ENCODE measurements at places on chromosomes 12 and 14. TPM values are rescaled to one million over a fixed set of nuclear protein-coding genes. Genes with fewer than 3 reads are reported as not detected.

- no peak for DNase-seq
These were observed 35.8 kb downstream of the GRIN2B start for GRCh38 chr12:13945641-13946040.

GRCh38 chr12:124608450-124608870 lies 41.0 kb upstream of the NCOR2 start:
- DNase-seq: no peak

GRCh38 chr12:47913081-47913480 lies 8.3 kb upstream of the VDR start:
- DNase-seq: no peak

GRCh38 chr14:95545515-95546168 lies 10.8 kb downstream of the GLRX5 start:
- DNase-seq: no peak

GRCh38 chr12:27460471-27460978 lies 14.0 kb downstream of the SMCO2 start:
- DNase-seq: no peak

DNA sequence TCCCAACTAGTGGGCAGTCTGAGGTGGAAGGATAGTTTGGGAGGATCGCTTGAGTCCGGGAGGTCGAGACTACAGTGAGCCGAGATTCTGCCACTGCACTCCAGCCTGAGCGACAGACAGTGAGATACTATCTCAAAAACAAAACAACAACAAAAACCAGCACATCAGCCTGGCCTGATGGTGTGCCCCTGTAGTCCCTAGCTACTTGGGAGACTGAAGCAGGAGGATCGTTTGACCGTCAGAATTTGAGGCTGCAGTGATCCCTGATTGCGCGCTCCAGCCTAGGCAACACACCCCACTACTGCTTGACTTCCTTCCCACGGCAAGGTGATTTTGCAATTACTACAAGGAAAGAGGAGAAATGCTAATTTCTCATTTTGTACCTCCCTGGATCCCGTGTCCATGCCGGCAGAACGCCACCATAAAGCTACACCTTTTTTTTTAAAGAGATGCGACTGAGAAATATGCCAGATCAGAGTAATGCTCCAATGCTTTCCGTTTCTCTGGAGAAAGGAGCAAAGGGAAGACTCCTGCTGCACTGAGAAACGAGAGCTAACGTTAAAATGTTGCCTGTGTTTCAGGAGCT lies 672 bp upstream of the SCFD1 start:
- peak; percentile 7 for DNase-seq

GRCh38 chr12:6118891-6119568 lies 5.4 kb downstream of the VWF start:
- DNase-seq: no peak

- no peak for DNase-seq
These were observed 90.1 kb upstream of the DACT1 start for GRCh38 chr14:58547649-58548048.

GRCh38 chr12:106107566-106107965 lies 31.2 kb downstream of the NUAK1 start:
- no peak for DNase-seq

DNA sequence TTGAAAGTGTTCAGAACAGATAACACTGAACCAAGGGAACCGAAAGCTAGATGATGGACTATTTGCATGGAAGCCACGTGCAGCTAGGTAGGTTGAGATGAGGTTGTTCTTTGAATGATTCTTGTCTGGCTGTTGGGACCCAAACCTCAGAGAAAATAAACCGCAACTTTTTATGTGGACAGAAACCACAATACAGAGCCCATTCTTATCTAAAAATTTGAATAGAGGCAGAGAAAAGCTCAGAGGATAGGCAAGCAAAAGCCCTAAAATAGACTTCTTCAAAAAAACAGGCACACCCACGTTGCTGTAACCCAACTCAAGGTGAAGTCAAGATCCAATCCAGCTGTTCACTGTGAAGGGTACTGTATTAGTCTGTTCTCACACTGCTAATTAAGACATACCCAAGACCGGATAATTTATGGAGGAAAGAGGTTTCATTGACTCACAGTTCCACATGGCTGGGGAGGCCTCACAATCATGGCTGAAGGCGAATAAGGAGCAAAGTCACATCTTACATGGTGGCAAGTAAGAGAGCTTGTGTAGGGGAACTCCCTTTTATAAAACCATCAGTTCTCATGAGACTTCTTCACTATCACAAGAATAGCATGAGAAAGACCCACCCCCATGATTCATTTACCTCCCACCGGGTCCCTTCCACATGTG lies 353.8 kb downstream of the AACS start:
- DNase-seq: no peak

DNA sequence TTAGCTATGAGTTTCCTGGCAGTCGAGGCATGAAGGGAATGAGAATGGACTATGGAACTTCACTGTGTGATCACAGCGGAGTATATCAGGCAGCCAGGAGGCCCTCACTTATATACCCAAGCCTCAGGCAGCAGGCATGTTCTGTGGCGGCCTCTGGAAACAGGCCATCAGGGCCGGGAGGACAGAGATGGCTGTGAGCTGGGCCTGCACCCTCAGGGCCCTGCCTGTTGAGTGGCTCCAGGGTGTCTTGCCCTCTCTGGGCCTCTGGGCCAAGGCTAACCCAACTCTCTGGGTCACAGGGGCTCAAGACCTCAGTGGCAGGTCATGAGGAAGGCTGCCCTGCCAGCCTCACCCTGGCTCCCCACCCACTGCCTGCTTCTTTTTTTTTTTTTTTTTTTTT lies 33.9 kb upstream of the RCOR1 start:
- DNase-seq: no peak

- DNase-seq: no peak
These were observed 303.5 kb upstream of the SFSWAP start for GRCh38 chr12:131407221-131408035.

DNA sequence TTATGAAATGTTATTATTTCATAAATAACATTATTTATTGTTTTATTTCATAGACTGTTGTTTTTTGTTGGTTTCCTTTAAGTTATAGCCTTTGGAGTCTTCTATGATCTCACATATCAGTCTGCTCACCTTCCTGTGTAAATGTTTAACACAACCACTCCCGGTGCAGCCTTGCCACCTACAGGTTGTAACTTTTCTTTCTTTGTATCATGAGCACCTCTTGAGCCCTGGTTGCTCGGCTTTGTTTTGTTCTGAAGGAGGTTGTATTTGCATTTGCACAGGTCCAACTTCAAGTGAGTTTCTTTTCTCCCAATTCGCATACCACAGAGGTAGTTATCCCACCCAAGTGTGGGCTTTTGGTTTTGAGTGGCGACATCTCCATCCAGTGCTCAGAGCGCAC lies 121.4 kb downstream of the SLC15A4 start:
- no peak for DNase-seq

GRCh38 chr12:111529424-111530368 lies 69.4 kb downstream of the ATXN2 start:
- peak; percentile 66 for DNase-seq

- DNase-seq: no peak
These were observed 1201.4 kb upstream of the TMEM132C start for GRCh38 chr12:127065595-127065994.

- DNase-seq: no peak
These were observed 751.8 kb downstream of the GALC start for GRCh38 chr14:87241018-87241768.

- peak; percentile 74 for DNase-seq
These were observed 479 bp downstream of the KDM5A start for GRCh38 chr12:388541-389141.

- DNase-seq: no peak
These were observed 46.4 kb downstream of the ZFYVE21 start for GRCh38 chr14:103762036-103762435.

DNA sequence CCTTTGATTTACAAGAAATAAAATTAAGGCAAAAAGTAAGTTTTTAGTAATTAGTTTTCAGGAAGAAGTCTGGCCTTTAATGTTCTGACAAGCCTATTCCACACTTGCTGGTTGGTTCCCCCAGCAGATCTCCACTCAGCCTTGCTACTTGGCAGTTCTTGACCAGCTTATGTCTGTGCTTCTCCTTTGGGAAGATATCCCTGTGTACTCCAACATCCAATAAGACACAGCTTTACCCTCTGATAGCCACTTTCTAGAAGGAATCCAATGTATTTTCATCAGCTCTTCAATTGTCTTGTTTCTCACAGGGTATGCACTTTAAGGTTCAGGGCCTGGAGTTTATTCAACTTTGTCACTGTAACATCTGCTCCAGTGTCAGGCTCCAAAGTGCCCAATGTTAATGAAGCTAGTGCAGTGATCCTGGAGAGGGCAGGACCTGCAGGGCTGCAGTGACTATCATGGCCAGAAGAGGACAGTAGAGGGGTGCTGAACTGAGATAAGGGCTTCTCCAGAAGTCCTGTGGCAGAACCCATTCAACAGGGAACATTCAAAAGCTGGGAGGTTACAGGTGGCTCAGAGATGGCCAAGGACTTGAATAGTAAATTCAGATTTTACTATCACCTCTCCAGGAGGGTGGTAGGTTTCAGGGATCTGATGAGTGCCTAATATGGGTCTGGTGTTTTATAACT lies 22.9 kb downstream of the JKAMP start:
- DNase-seq: peak; percentile 79

GRCh38 chr12:57134949-57135348 lies 6.7 kb downstream of the LRP1 start:
- no peak for DNase-seq

GRCh38 chr14:91862417-91862816 lies 4.9 kb downstream of the TC2N start:
- no peak for DNase-seq

DNA sequence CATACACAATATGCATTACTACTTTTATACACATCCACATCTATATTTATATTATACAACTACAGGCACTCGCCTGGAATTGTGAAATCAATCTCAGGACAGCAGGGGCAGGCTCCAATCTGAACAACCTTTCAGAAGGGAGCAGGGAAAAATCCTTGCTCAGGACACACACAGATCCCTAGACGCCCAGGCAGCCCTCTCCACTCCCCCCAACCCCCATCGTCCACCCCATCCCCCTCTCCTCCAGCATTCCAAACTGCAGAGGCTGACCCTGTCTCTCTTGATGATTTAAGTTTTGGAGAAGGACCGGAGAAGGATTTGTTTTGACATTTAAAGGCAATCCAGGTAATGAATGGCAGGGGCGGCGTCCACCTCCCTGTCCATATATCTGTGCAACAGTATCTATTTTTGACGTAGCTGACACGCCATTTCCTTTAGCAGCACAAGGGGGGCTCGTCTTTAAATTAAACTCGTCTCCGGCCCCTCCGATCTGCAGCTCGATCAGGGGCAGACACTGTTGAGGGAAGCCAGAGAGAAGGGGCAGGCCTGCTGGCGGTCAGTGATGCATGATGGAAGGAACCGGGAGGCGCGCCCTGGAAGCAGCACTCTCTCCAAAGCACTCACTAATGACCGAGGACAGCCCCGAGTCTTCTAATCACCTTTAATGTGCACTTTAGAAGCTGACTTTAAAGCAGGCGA lies 95.0 kb upstream of the TBX5 start:
- DNase-seq: peak; percentile 63

DNA sequence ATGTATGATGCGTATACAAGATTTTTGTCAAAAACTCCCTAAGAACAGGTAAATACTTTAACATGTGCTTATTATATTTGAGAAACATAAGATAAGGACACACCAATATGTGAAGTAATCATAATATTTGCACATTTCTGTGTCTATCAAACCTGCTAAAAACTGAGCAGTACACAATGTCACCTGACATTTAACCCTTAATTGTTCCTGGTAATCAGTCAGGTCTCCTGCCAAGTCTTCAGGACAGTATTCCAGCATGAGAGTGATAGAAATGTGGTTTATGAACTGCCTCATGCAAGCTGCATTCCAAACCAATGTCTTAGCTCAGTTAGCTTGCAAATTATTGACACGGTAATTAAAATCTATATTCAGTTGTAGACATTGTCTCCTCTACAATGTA lies 4.2 kb downstream of the SOX5 start:
- DNase-seq: no peak

DNA sequence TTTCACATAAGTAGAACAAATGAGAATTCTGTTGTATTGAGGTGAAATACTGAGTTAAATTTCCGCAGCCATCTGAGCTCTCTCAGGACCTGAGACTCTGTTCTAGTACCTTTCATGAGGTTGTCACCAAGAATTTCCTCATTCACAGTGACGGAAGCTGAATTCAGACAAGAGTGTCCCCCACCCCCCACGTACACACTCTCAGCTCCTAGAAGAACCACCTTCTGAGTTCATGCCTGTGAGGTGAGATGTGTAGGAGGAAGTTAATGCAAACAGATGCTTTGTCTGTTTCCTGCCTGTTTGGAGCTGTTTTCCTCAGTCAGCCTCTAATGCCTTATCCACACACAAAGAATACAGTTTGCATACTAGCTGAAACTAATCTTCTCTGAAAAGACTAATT lies 18.2 kb downstream of the BICDL1 start:
- peak; percentile 5 for DNase-seq

DNA sequence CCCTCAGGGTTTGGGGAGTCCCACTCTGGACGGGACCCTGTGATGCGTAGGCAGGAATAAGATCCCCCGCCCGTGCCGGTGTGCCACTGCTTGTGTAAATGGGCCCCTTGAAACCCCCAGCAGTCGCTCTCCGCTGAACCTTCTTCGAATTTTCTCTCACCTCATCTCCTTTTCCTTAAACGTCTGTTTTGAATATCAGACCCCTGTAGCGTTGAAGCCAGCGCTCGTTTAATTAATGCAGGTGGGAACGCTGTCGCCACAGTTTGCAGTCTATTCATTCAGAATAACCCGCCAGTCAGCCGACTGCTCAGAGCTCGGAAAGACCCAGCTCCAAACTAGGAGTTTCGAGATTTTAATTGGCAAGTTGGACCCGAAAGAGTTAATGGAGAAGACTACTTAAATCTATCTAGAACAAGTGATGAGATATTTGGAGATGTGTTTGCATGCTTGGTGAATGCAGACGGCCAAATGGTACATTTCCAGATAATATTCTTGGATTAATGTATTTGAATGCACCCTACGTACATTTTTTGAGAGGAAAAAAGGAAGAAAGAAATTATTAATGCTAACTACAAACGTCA lies 739 bp upstream of the PPP2R5E start:
- peak; percentile 72 for DNase-seq

DNA sequence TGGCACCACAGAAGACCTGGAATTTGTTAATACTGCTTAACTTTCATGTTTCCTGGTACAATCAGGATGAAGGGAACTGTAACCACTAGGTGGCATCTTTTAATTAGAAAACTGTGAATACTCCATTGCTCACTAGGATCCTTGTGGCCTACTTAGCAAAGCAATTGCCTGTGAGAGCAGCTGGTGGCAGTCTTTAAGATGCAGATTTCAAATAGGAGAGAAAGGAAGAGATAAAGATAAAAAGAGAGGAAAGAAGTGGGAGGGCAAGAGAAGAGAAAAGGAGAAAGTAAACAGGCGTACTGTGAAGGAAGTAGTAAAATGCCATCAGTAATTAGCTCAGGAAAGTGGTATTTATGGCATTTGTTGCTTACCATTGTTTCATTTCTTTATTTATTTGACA lies 114.5 kb downstream of the RAD51B start:
- peak; percentile 88 for DNase-seq

Gene SERPINA6
- total RNA-seq: not detected

Gene TMEM121
- total RNA-seq: 3.6 TPM

Gene USP30
- 17.6 TPM for total RNA-seq

Gene PTHLH
- not detected for total RNA-seq

Gene KIF26A
- total RNA-seq: 40.2 TPM

Gene DHRS4L2
- 3.6 TPM for total RNA-seq

Gene ADGRD1
- 0.40 TPM for total RNA-seq

Gene MEG3
- total RNA-seq: 7.3 TPM

Gene SIX6
- 1.4 TPM for total RNA-seq

Gene SLC5A8
- not detected for total RNA-seq

Gene GLIPR1L1
- total RNA-seq: not detected

Gene KLRC1
- not detected for total RNA-seq

Gene TECPR2
- 8.4 TPM for total RNA-seq

Gene MYO1H
- total RNA-seq: not detected
